Cardiac muscle cell (in vitro differentiated cells and primary cell): ENCODE measurements at places on chromosomes 1 and 21. TPM values are rescaled to one million over a fixed set of nuclear protein-coding genes. Genes with fewer than 3 reads are reported as not detected.

The IL12RB2 gene
- polyA plus RNA-seq: 0.12 TPM in 1 of 2 replicates, not detected in the other

- no peaks in the 10 kb centered on the region for H3K4me1 ChIP-seq
- no peaks in the 10 kb centered on the region for H3K27me3 ChIP-seq
- H3K36me3 ChIP-seq: no peaks in the 10 kb centered on the region
- no peak overlapping the region for H3K27ac ChIP-seq
Observed at GRCh38 chr21:38771536-38771935, 34.2 kb upstream of the ETS2 start.

- peaks cover 27% of the 10 kb centered on the region for H3K4me1 ChIP-seq
- H3K36me3 ChIP-seq: no peaks in the 10 kb centered on the region
- H3K27me3 ChIP-seq: no peaks in the 10 kb centered on the region
- no peak overlapping the region for H3K4me3 ChIP-seq
- no peak for DNase-seq
Observed at GRCh38 chr1:29260531-29260930, 24.2 kb downstream of the PTPRU start.

The PAPPA2 gene
- polyA plus RNA-seq: 1.2 and 1.7 TPM in 2 replicates

The GNG12 gene
- polyA plus RNA-seq: 33.9 and 34.2 TPM in 2 replicates

DNA sequence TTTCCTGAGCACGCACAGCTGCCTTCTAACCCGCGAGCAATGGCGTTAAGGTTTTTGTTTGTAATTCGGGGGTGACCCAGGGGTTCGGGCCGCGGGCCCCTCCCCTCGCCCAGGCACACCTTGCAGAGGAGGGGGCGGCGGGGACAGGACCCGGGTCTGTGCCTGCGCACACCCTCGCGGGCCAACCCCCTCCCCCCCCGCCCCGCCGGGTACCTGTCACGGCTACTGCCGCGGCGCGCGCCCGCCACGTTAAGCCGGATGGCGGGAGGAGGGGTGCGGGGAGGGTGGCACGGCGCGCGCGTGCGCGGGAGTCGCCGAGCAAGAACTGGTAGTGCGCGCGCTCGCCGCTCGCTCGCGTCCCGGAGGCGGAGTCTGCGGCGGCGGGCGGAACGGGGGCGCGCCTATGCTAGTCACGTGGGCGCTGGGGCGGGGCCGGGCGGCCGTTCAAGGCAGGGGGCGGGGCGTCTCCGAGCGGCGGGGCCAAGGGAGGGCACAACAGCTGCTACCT lies at the start of gene TPTE:
Gene TPTE, plus strand, starts transcription at position 493 of the 508 bp plus-strand sequence. CDS start 17,141 bp downstream, outside the sequence.
- H3K27me3 ChIP-seq: no peaks in the 10 kb centered on the region
- no peaks in the 10 kb centered on the region for H3K4me1 ChIP-seq
- H3K4me3 ChIP-seq: no peak within 1 kb of the TSS
- H3K27ac ChIP-seq: no peak within 1 kb of the TSS
- DNase-seq: no peak
- no peaks in the 10 kb centered on the region for H3K36me3 ChIP-seq

DNA sequence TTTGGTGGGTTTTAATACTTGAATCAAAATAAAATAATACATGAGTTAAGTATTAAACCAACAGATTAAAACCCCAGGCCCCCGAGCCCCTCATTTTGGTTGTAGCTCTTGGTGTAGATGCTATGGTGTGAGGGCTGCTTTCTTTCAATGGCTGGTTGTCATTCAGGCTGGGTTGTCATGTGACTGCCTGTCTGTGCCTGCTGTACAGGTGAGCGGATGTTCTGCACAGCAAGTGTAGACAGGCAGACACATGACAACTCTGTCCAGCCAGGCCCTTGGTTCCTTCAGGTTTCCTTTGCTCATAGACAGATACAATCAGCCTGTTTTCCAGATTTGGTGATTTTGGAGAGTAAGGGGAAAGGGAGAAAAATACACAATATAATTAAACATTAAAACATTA lies 281.9 kb upstream of the C1orf105 start:
- DNase-seq: no peak
- H3K4me3 ChIP-seq: no peak overlapping the region
- H3K27ac ChIP-seq: no peak overlapping the region
- no peaks in the 10 kb centered on the region for H3K27me3 ChIP-seq
- peaks cover 9% of the 10 kb centered on the region for H3K4me1 ChIP-seq
- H3K36me3 ChIP-seq: no peaks in the 10 kb centered on the region

DNA sequence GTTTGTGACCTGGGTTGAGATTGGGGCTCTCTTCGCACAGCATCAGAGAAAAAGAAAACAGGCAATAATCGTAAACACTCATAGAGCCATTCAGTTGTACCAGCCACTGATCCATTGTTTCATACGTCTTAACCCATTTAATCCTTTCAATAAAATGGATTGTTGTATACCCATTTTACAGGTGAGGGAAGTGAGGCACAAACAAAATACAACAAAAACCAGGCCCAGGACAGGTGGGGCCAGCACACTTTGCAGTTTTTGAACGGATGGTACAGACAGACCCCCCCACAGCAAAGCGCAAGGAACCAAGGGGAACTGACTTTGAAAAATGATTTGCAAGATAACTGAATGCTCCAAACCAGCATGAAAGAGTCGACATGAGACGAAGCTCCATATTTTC lies 4.3 kb upstream of the FHAD1 start:
- DNase-seq: no peak
- peaks cover 19% of the 10 kb centered on the region for H3K4me1 ChIP-seq
- no peak overlapping the region for H3K4me3 ChIP-seq

- no peak overlapping the region for H3K27ac ChIP-seq
- H3K27me3 ChIP-seq: no peaks in the 10 kb centered on the region
- peaks cover 29% of the 10 kb centered on the region for H3K36me3 ChIP-seq
- peak; percentile 46 for DNase-seq
- H3K4me1 ChIP-seq: no peaks in the 10 kb centered on the region
Observed at GRCh38 chr1:12275370-12275769, 45.5 kb downstream of the VPS13D start.

The KCNJ15 gene
- polyA plus RNA-seq: 0.27 TPM in 1 of 2 replicates, not detected in the other

GRCh38 chr1:173818459-173818858 lies 6.0 kb upstream of the DARS2 start:
- DNase-seq: no peak
- no peaks in the 10 kb centered on the region for H3K27me3 ChIP-seq
- H3K4me3 ChIP-seq: no peak overlapping the region
- no peaks in the 10 kb centered on the region for H3K36me3 ChIP-seq
- no peak overlapping the region for H3K27ac ChIP-seq

- no peak overlapping the region for H3K4me3 ChIP-seq
- no peak for DNase-seq
- peaks cover 12% of the 10 kb centered on the region for H3K4me1 ChIP-seq
- no peaks in the 10 kb centered on the region for H3K27me3 ChIP-seq
Observed at GRCh38 chr1:25020173-25020845, 90.2 kb upstream of the RUNX3 start.

DNA sequence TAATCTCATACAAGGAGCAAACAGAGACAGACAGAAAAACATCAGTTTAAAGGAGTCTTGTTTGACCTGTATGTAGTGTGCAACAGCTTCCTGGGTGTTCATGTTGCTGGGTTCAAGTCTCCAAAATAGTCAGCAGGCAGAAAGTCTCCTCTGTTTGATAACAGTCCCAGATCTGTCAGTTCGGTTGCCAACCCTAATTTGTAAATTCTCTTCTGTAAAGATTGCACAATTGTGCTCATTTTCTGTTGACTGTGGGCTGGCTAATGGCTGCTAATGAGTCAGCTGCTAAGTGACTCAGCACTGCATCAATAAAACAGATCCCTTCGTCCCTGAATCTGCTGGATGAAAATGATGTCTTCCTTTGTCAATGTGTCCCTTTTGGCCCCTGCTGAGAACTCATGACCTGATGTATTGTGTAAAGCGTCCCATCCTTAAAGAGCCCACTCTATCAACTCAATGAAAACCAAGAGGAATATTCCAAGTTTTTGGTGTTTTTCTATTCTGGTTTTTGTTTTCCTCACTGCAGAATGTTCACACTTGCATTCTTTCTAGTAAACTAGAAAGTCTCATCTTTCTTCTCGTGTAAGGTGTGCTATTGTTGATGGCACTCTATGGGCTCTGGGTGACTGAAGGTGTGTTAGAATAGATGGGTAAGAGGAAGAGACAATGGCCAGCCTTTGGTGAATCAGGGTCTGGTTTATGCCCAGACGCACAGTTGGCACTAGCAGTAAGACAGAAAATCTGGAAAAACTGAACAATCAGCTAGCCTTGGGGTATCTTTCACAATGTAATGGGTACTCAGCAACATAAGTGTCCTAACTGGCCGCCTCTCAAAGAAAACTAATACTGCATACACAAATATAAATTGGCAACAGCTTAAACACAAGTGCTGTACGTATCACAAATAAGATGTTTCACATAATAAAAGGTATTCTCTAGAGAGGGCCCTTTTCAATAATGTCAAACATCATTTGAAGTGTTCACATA lies 75.1 kb upstream of the SIPA1L2 start:
- no peaks in the 10 kb centered on the region for H3K27me3 ChIP-seq
- H3K36me3 ChIP-seq: no peaks in the 10 kb centered on the region
- peak; percentile 87 for DNase-seq
- no peak overlapping the region for H3K4me3 ChIP-seq

DNA sequence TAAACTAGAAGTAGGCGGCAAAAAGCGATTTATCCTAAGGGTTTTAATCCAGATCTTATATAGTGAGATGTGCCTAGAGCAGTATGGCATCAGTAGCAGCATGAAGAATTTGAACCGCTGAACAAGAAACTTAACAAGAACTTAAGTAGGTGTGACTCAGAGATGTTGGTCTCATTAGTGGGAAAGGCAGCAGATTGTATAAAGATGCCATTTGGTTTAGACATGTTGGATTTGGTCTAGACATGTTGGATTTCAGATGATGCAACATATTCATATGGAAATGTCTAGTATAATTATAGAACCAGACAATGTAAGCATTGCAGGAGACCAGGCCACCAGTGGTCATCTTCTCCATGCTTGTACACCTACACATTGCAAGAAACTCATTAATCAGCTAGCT lies 42.1 kb upstream of the ZP4 start:
- no peaks in the 10 kb centered on the region for H3K4me1 ChIP-seq
- DNase-seq: no peak
- H3K27ac ChIP-seq: no peak overlapping the region

DNA sequence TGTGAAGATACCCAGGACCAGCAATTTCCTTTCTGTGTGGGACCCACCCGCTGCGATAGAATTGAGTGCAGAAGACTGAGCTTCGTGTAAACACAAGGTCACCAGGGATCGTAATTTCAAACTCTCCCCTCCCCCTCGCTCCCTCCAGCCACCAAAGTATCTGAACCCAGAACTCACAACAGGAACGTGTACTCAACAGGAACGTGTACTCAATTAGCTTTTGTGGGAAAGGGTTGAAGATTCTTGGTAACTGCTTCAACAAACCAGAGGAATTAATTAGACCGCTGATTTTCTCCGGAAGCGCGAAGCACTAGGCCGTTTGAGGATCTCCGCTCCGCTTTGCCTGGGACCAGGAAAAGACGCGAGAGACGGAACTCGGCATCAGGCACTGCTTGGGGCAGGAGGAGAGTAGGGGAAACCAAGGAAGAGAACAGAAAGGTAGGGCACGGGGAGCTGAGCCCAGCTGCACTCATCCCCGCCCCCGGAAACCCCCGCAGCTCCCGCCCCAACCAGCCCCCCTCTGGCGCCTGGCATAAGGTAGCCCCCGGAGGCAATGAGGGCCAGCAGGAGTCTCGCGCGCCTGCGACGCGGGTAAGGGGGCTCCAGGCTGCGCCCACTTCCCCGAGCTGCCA lies 453 bp downstream of the DRAM2 start:
- H3K4me1 ChIP-seq: peaks cover 11% of the 10 kb centered on the region
- DNase-seq: peak; percentile 69
- H3K27me3 ChIP-seq: no peaks in the 10 kb centered on the region
- peak overlapping the region; percentile 64 for H3K4me3 ChIP-seq
- peaks cover 28% of the 10 kb centered on the region for H3K36me3 ChIP-seq

DNA sequence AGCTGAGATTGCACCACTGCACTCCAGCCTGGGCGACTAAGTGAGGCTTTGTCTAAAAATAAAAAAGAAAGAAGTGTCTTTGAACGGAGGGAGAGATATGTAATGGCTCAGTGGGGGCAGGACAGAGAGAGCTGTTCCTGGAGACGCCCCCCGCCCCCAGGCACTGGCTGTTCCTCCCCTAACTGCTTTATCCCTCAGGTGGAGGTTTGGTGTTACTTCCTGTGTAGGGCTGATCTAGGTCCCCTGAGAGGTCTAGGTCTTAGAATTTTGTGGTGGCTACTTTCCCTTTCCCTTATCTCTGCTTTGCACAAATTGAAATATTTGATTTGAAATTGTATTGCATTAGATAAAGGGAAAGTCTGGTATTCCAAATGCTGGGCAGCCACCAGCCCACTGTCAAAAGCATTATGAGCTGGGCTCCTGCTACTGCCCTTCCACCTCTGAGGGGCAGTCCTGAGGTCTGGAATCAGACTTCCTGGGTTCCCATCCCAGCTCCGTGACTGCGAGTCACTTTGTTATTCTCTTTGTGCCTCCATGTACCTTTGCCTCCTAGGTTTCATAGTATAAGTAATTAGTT lies 134.8 kb upstream of the KIF26B start:
- H3K27me3 ChIP-seq: no peaks in the 10 kb centered on the region
- no peak overlapping the region for H3K4me3 ChIP-seq
- H3K36me3 ChIP-seq: no peaks in the 10 kb centered on the region
- DNase-seq: no peak
- H3K4me1 ChIP-seq: peaks cover 15% of the 10 kb centered on the region

DNA sequence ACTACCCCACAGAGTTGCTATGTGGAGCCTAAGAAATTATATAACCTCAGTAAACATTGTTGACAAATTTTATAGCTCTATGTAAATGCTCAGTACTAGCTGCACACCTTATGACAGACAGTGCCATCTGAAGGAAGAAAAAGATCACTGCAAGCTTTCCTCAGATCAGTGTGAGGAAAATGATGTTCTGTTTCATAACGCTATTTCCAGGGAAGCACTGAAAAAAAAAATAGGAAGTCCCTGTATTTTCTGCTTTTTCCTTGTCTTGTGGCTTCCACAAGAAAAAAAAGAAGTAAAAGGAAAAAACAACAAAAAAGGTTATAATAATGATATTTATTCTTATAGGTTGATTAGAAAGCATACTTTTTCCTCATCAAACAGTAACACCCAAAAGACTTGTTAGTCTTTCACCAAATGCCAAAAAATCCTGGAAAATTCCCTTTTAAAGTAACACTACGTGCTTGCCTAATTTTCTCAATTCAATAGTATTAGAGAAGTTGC lies 23.2 kb downstream of the LYST start:
- H3K4me1 ChIP-seq: peaks cover 9% of the 10 kb centered on the region
- no peaks in the 10 kb centered on the region for H3K27me3 ChIP-seq
- H3K4me3 ChIP-seq: no peak overlapping the region
- H3K36me3 ChIP-seq: no peaks in the 10 kb centered on the region
- peak; percentile 62 for DNase-seq

DNA sequence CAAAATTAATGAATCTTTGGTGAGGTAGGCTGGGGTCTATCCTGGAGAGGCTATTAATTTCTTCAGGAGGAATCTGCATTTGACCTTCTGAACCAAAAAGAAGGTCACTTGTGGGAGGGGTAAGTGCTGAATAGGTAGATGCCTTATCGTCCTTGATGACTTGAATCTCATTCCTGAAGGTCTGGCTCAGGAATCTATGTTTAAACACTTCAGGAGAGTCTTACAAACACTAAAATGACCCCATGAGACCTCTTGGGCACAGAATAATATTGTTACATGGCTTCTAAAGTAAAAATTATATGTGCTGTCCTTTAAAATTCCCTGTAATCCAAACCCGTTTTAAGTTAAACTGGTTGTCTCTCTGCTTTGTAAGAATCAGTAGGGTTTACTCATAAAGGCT lies 55.0 kb upstream of the FGGY start:
- no peaks in the 10 kb centered on the region for H3K4me1 ChIP-seq
- H3K27me3 ChIP-seq: no peaks in the 10 kb centered on the region
- H3K4me3 ChIP-seq: no peak overlapping the region
- H3K27ac ChIP-seq: no peak overlapping the region

The TRIM67 gene
- not detected in 2 replicates for polyA plus RNA-seq
